Kasumi-1 (cell line): ENCODE measurements at places on chromosomes 11 and 22.
A peak's percentile ranks its signal among the peaks of the same experiment; 100 is the strongest.

GRCh38 chr11:83302151-83302550 is 16.0 kb upstream of the CCDC90B start:
- DNase-seq: peak; percentile 23

- no peak for DNase-seq
Observed at GRCh38 chr11:46372086-46372485, 9.4 kb upstream of the MDK start.

DNA sequence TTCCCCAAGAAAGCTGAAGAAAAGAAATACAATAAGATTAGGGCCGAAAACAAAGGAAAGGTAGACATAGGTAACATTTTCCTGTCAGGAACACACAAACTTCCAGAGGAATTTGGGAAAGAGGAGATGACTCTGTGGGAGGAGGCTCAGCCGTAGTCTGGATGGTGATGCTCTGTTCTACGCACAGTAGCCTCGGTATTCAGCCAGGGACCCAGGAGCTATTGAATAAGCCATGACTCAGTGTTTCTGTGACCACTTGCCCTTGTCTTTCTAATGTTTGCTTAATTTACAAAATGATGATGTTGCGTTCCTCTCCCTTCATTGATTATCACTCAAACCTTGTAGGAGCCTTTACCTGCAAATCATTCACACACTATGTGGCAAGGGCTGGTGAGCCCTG is 745.0 kb downstream of the NTM start:
- DNase-seq: no peak

DNA sequence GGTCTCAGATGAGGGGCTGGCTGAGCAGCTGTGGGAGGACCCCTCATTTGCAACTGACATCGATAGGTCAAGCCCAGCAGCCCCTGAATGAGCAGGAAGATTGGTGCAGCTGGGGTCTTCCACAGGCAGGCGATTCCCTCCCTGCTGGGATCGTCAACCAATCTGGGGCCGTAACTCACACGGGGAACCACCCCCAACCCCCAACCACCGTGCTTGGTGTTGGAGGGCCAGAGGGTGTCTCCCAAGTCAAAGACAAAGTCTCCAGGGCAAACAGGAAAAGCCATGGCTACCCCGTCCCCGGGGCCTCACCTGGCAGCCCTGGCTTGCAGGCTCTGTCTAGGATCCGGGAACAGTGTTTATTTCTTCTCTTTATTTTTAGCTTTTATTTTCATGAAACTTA is 26.9 kb upstream of the SCUBE1 start:
- no peak for DNase-seq

DNA sequence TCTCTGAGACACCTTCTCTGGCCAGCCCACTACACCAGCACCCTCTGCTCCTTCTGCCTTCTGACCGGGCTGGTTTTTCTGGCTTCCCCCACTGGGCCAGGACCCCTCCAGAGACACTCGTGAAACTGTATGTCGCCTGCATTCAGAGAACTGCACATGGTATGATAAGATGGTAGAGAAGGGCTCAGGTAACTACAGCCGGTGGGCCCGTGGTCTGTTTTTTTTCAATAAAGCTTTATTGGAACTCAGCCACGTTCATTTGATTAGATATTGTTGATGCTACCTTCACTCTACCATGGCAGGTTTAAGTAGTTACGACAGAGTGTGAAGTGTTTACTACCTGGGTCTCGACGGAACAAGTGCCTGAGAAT is 514.0 kb downstream of the TBC1D22A start:
- no peak for DNase-seq

GRCh38 chr22:35470903-35471321 is 69.7 kb upstream of the RASD2 start:
- no peak for DNase-seq
